ENCODE measurements at places on chromosomes 4 and X.

- no peak for DNase-seq
These were observed 238.1 kb downstream of the SLITRK2 start for GRCh38 chrX:146055733-146056132.

- no peak for DNase-seq
These were observed 3.2 kb downstream of the SEL1L3 start for GRCh38 chr4:25859429-25860148.

DNA sequence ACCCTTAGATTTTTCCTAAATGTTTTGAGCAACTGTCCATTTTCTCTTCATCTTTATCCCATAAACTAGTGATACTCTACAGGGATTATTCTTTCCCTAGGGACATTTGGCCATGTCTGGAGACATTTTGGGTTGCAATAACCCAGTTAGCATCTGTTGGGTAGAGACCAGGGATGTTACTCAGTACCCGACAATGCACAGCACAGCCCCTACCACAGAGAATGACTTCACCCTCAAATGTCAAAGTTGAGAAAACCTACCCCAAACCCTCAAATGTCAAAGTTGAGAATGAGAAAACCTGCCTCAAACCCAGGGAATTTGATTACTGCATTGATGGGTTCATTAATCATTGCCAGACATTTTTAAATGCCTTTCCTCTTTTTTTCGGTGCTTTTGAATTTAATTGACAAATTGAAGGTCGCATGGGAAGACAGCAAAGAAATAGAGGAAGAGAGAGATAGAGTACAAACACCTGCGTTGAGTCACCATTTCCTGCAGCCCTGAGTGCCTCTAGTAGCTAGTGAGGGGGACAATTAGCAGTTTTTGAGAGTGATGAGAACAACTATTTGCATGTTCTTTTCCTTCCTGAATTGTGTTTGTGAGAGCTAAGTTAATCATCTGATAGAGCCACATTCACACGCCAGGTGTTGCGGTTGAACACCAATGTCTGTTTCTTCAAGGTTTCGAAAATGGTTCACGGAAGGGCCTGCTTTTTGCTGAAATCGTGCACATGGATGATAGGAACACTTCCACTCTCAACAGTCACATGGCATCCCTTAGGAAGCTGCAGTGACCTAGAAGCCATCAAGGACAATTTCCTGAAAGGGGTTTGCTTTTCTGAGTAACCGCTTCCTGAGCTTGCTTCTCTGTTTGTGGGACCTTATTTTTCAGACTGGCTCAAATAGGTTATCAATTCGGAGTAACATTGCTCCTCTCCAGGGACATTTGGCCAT lies 203.9 kb upstream of the VCX3A start:
- DNase-seq, result no peak

- no peak for DNase-seq
These were observed 184.7 kb downstream of the TMA16 start for GRCh38 chr4:163679189-163679588.

DNA sequence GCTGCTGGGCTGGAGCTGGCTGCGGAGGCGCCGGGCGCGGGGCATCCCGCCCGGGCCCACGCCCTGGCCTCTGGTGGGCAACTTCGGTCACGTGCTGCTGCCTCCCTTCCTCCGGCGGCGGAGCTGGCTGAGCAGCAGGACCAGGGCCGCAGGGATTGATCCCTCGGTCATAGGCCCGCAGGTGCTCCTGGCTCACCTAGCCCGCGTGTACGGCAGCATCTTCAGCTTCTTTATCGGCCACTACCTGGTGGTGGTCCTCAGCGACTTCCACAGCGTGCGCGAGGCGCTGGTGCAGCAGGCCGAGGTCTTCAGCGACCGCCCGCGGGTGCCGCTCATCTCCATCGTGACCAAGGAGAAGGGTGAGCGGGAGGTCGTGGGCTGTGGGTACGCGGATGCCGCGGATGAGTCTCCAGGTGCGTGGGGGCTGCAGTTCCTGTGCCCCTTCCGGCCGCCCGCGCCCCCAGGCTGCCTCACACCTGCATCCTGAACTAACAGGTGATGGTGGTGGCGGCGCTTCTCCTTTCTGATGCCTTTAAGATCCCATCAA lies 499 bp downstream of the CYP2U1 start:
- no peak for DNase-seq

DNA sequence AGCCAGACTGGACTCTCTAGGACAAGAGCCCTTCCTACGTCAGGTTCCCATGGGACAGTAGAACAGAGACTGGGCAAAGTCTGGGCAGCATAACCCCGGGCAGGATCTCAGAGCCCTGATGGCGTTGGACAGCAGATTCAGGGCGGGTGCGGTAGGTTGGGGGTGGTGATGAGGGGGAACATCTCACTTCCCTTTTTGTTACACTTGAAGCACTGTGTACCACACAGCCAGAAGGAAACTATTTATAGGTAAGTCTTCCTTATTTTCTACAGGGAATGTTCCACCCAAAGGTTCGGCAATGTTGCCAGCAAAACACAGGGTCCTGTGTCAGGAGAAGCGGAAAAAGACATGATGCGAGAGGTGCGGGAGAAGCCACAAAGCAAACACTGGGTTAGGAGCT lies 54.3 kb downstream of the TSC22D3 start:
- DNase-seq, result no peak

DNA sequence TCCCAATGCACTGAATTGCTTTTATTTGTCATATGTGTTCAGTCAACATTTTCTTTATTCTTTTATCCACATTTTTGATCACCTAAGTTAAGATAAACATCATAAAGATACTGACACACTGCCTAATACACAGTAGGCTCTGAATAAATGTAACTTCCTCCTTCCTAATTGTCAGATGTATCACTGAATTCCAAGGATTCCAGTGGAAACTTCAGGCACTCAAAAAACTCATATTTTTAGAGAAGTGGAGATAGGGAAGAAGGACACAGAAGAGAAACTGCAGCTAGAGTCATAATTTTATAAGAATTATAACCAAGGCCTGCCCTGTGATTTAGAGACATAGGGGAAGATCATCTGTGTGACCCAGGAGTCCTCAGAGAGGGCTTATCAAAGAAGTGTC lies 753.3 kb downstream of the ADGRL3 start:
- no peak for DNase-seq

DNA sequence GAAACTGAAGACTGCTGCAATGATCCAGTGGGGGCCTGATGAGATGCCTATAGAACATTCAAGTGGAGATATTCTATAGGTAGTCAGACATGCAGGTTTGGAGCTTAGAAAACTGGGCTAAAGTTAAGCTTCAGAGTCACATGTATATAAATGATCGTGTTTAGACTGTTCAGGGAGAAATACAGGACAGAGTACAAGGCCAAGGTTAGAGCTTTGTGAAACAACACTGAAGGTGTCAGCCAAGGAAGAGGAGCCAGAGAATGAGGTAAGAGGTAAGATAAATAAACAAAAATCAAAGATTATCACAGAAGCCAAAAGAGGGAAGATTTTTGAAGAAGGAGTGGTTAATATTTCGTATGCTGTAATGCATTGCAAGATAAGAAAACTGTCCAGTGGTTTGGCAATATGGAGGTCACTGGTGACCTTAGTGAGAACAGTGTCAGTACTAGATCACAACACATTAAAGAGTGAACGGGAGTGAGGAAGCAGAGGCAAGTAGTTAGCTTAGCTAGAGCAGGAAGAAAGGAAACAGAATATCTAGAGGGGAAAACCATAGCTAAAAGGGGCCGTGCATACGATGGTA lies 58.0 kb upstream of the KLHL13 start:
- DNase-seq, result no peak

- DNase-seq, result peak; percentile 13
These were observed 64.8 kb downstream of the TSC22D3 start for GRCh38 chrX:107710617-107711391.

- DNase-seq, result no peak
These were observed 70.7 kb downstream of the RTL5 start for GRCh38 chrX:72060921-72061490.

- DNase-seq, result no peak
These were observed 306.4 kb downstream of the PTTG2 start for GRCh38 chr4:38266616-38267015.

DNA sequence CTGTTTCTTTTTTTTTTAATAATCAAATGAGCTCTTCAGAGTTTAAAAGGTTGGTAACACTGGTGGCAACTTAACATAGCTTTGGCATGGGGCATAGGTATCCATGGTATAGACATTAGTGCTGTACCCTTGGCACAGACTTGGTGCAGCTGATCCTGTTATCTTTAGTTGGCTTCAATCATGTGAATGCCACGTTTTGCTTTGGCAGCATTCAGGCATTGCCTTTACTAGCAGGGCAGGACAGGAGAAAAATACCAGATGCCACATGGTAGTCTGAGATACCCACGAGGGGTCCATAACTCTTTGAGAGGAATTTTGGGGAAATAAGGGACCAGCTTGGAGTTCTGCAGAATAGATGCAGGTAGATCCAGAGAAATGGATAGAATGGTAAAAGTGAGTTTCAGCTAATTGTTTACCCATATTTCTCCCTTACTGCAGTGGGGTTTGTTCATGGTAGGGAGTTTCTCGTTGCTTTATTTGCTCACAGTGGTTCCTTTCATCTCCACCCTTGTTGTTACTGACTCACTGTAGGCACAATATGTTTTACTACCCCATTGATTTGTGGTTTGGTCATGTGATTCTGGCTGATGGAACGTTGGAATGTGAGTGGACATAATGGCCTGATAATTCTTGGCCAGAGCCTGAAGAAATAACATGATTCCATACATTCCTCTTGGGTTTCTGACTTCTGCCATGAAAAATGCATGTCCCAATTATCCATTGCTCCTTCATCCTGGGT lies 342.7 kb downstream of the GLUD2 start:
- DNase-seq, result no peak

GRCh38 chrX:150768132-150768485 lies 74.9 kb downstream of the MTMR1 start:
- DNase-seq, result no peak

DNA sequence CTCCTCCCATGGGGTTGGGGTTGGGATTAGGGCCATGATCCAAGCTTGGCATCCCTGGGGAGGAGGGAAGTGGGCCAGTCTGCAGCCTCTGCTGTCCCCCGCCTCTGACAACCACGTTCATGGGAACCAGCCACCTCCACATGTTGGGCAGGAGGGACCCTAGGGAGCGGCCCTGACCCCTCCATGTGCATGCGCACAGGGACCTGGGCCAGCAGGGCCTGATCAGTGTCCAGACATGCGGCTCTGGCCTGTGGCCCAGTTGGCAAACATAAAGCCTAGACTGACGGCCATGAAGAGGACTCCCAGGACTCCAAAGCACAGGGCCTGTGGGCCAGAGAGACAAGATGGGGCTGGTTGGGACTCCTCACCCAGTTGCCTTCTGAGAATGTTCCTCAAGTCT lies 11.3 kb downstream of the SLC38A5 start:
- no peak for DNase-seq

GRCh38 chr4:67871867-67872266 lies 11.9 kb downstream of the TMPRSS11D start:
- no peak for DNase-seq

GRCh38 chr4:150173982-150174398 lies 95.7 kb downstream of the DCLK2 start:
- no peak for DNase-seq

- DNase-seq, result no peak
These were observed 443.6 kb downstream of the UBE2NL start for GRCh38 chrX:144327495-144327894.

DNA sequence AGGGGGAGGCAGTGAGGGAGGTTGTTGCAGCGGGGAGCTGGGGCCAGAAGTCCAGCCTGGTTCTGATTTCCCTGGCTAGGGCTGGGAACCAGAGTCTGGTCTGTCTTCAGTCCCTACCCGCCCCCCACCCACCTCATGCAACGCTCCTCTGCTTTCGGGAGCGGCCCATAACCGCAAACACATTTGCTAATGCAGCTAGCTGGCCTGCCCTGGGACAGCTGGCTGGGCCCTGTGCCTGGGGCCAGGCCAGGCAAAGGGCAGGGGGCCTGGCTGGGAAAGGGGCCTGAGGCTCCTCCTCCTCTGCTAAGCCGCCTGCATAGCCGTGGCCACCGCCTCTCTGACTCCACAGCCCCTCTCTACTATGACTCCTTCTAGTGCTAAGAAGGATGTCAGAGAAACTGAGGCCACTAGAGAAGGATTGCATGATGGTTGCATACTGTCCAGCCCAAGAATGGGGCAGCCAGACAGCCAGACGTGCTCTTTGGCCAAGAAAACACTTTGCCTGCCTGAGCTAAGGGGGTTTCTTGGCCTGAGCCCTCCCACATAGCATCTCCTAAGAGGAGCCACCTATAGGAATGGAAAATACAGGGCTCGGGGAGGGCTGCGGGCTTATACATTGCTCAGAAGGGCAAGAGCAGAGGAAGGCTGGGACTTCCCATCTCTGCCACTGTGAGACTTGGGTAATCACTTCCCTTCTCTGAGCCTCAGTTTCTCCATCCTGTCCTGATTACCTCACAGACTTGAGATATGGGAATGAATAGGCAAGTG lies 76.9 kb downstream of the PJA1 start:
- no peak for DNase-seq

- no peak for DNase-seq
These were observed 2.0 kb upstream of the ATRX start for GRCh38 chrX:77788050-77788449.

DNA sequence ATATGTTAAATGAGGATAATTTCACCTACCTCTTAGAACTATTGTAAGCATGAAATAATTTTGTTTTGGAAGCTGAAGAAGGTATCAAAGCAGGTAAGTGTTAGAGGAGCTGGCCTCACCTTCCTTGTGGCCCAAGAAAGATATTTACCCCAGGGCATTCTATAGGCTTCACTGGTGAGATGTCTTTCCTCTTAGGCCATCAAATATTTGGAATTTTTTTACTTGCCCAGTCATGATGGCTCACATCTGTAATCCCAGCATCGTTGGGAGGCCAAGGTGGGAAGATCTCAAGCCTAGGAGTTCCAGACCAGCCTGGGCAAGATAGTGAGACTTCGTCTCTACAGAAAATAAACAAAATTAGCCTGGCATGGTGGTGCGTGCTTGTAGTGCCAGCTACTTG lies 6.1 kb upstream of the SMS start:
- no peak for DNase-seq

DNA sequence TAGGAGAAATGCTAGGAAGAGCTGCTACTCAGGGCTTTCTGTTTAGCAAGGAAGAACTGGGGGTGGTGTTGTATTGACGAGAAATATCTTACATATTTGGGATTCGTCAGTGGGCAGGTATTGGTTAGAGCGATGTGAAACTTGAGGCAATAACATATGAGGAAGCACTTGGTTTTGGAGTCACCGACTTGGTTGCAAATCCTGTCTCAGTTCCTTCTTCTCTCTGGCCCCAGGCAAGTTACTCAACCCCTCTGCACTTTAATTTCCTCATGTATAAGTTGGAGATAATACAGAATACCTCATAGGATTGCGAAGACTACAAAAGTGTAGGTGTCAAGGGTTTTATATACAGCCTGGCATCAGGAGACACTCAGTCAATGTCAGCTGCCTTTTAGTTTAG lies 34.1 kb downstream of the GPAT3 start:
- DNase-seq, result no peak

DNA sequence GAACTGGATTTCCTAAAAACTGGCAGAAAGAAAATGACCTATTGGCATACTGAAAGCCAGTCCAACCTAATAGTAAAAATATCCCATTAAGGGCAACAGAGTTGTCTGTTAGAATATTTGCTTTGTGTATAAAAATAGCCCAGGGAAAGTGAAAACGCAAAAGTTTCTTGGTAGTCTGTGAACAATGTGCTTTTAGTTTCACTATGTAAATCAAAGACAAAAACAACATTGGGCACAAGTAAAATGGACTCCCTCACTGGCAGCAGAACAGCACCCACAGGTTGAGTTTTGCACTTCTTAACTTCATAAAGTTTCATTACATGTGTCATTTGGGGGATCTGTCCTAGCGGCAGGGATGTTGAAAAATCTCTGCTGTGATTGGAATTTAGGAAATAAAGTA lies 4.3 kb upstream of the FGG start:
- no peak for DNase-seq

Data from activated CD4-positive, alpha-beta T cell treated with anti-CD3 and anti-CD28 coated beads for 1 hour (primary cell).